ENCODE measurements at places on chromosomes 7 and 10. TPM values are rescaled to one million over a fixed set of nuclear protein-coding genes. Genes with fewer than 3 reads are reported as not detected.

DNA sequence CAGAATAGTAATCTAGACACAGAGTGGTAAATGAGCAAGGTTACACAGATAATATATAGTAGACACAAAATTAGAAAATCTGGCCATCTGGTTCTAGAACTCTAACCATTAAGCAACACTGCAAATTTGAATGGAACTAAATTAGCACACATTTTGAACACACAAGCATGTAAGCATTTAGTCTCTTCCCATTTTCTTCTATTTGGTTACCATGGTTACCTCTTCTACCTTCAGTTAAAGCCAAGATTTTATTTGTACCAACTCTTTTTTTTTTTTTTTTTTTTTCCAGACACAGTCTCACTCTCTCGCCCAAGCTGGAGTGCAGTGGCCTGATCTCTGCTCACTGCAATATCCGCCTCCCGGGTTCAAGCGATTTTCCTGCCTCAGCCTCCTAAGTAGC, 790.5 kb downstream of the MAGI2 start:
- no peak for DNase-seq

DNA sequence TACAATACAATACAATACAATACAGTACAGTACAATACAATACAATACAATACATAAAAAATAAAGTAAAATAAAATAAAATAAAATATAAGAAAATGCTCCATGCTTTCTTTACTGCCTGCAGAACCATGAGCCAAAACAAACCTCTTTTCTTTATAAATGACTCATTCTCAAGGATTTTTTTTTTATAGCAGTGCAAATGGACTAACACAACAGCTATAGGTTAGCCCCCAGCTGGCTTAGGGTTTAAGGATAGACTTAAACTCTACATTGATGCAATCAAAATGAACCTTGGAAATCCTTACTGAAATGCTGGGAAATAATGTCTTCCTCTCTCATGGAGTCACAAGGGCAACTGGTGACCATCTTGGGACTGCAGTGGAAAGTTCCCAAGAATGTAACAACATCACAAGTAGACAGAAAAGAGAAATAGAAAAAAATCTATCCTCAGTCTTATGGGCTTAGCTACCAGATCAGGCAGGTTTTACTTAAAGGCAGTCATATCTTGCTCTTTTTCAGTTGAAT, 348.9 kb downstream of the ARL4A start:
- DNase-seq = no peak

IL6 gene
- total RNA-seq = not detected

MCM7 gene
- total RNA-seq = 57.2 TPM

DNA sequence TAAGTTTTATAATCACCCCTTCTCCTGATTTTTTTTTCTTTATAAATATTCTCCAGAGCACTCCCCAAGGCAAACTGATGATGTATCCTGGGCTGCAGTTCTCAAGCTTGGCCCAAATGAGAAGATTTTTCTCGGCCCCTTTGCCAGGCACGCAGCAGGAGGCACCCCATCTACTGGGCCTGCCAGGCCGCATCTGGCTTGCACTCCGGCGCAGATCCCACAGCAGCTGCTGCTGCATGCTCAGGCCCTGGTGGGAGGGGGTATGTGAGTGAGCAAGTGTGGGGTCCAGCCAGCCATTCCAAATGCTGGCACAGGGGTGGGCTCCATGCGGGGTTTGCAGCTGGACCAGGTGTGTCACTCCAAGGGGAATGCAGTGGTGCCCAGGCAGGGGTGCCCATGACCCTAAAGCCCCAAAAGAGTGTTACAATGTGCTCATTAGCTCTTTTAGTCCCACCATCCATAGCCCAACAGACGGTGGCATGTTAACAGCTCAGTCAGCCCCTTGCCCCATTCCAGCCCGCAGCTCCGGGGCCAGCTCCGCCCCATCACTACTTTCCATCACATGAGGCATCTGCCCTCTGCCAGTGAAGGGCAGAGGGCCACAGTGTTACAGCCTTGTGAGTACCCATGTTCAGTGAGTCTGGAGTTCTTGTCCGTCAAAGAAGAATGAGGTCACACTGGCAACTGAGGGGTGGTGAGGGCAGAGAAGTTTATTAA, 25.9 kb downstream of the OAT start:
- DNase-seq = no peak

EGFR gene
- total RNA-seq = 46.9 TPM

DNA sequence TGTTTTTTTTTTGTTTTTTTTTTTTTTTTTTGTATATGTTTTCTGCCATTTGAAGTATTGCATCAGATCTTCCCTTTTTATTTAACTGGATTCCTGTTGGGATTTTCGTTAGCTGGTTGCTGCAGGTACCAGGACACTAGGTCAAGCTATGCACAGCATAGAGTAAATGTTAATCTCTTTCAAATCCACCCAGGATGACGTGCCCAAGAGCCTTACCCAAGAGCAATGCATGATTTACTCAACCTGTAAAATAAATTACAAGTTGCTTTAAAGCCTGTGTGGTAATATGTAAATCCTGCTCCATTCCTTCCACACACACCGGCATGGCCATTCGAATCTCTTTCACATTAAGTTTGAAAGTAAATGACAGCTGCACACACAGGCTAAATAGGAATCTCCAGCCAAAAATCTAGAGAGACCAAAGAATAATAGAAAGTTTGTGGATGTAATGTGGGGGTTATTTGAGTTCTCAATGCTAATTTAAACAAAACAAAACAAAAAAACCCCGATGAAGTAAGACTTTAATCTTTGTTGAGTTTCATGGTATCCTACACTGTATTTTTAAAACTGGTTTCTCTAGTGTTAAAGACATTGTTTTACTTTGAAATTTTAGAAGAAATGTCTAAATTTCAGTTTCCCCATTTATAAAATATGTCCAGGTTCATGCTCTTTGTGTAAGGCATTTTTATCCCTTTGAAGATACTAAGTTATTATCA, 167.9 kb downstream of the FRMD4A start:
- DNase-seq = no peak

DNA sequence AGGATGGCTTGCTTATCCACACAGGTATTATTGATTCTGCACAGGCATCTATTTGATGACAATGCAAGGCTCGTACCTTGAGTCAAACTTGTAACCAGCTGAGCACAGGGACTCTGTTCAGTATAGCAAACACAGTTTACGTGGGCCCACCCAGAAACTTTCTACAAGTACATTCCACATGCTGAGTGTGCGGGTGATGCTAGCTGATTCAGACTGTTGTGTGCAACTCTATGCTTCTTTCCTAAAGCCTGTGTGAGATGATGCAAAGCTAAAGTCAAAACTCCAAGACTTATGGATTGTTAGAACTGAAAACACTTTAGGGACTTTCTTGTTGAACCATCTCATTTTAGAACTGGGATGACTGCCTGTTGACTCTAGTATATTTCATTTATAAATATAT, 21.5 kb upstream of the CALD1 start:
- DNase-seq = no peak

- no peak for DNase-seq
Observed at GRCh38 chr7:37977243-37977642, 56.8 kb downstream of the EPDR1 start.

GRCh38 chr7:26673271-26673670, 191.1 kb downstream of the SKAP2 start:
- DNase-seq = no peak

- DNase-seq = no peak
Observed at GRCh38 chr7:88314061-88314491, 7.4 kb upstream of the STEAP4 start.

GRCh38 chr7:108613949-108614381, 44.3 kb downstream of the DNAJB9 start:
- no peak for DNase-seq

Data from cerebellum (tissue), 4 donors.